ENCODE measurements at places on chromosomes 5 and 9. TPM values are rescaled to one million over a fixed set of nuclear protein-coding genes. Genes with fewer than 3 reads are reported as not detected.
A peak's percentile ranks its signal among the peaks of the same experiment; 100 is the strongest.

SPATA31D4 gene
- not detected for total RNA-seq

GRCh38 chr5:72160329-72160728 is 53.1 kb downstream of the MAP1B start:
- peak; percentile 89 for DNase-seq

DNA sequence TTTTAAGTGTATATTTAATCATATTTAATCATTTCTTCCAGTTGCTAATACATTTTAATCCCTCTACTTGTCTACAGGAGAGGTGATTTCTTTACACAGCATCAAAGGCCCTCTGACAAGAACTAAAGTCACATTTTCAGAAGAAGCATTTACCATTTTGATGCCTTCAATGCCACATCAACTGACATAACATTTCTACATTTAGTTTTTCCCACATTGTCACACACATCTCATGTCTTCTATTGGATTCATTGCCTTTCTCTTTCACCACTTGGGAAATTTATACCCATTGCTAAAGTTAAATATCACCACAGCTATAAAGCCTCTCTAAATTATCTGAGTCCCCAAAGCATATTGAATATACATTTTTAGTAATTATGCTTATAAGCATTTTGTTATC is 1907.5 kb upstream of the CDH9 start:
- no peak for DNase-seq

KCNN2 gene
- 0.15 TPM for total RNA-seq

- no peak for DNase-seq
These were observed 168.6 kb downstream of the NNT start for GRCh38 chr5:43771611-43772031.

DNA sequence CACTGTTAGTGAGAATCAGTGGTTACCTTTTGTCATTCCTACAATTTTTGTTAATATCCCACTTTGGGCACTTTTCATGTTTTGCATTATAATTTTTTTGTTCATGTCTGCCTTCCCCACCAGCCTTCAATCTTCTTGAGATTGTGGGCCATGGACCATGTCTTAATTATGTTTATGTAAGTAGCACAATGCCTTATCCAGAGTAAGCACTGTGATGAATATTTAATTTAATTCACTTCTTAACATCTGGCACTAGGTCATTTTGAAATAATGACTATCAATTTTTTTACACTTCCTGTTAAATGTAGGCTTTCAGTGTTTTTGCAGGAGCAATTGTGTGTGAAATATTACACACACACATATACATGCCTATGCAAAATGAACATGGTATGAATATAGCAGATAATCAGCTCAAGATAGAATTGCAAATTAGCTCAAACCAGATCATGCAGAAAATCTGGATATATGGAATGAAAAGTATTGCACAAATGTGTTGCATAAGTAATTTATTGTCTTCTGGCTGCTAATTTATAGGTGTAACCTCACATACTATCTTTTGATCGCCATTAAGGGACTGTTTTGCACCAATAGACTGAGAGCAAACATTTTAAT is 5.3 kb upstream of the SHOC1 start:
- no peak for DNase-seq

DNA sequence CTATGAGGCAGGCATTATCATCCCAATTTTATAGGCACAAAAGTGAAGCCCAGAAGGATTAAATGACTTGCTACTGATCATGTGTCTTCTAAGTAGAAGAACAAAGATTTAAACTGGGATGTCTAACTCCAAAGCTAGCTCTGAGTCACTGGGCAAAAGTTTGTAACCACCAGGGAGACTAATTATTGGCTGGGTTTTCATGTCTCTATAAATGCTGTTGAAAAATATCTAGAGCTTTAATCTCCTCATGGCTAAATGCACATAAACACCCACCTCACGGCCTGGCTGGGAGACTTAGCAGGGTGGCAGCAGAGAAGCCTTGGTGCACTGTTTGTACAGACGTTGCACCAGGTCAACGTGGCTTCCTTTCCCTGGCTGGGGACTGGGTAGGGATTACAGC is 144.6 kb downstream of the MELK start:
- peak; percentile 75 for DNase-seq

- DNase-seq = no peak
These were observed 15.5 kb upstream of the SLC25A51 start for GRCh38 chr9:37919246-37919955.

DNA sequence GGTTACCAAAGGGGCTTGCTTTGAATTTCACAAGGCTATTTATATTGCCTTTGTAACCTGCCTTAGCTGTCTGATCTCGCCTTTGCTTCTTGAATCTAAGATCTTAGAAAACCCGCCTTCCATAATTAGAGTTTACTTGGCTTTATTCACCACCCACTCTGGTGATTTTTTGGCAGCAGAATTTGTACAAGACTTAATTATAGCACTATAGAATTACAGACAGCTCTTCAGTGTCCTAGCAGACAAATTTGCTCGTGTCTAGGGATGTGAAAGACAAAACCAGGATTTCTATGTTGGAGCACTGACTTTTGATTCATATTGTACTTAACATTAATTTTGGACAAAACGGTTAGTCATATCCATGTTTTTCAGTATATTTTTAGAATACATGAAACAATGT is 306.6 kb downstream of the ADGRV1 start:
- no peak for DNase-seq

- no peak for DNase-seq
These were observed 72.2 kb downstream of the WDR41 start for GRCh38 chr5:77419644-77420582.

DNA sequence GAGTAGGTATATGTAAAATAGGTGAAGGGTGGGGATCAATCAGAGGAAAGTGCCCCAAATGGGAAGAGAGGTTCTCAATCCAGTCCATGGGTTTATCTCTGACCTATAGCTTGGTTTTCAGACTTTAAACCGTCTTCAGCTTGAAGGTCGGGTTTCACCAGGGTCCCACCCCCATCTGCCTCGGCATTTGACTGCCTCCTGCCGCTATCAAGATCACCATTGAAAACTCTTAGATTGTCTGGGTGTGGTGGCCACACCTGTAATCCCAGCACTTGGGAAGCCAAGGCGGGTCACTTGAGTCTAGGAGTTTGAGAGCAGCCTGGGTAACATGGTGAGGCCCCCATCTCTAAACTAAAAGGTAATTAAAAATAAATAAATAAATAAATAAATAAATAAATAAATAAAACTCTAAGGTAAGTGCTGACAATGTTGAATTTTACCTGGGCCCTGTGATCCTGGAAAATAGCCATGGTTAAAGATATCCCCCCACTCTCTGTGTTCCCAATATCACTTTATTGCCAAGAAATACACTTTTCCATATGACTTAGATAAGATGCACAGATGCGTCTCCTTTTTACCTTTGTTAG is 48.8 kb downstream of the TARS1 start:
- no peak for DNase-seq

DNA sequence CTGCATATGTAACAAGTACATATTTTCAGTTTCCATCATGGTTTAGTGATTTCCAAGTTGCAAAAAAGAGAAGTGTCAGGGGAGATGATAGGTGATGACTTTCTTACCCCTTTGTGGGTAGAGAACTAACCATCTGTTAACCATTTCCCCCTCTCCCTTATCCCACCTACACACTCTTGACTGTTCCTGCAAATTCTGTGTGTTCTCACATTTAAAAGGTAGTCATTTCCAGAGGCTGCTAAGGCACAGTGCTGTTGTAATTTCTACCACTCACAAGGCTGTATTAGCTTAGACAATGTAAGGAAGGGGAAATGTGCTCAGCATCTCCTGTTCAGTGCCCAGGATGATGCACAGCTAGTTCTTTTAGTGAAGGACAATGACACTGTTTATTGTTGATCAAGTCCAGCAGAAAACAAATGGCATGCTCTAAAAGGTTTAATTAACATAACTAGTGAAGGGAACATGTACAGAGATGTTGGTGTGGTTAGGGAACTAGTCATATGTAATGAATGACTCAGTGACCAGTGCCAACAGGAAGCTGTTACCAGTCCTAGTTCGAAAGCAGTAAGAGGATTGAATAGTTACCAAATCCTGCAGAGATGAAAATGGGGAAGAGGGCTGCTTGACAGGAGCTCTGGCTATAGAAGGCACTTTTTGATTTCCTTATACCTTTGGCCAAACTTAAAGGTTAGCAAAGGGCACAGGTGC is 165.1 kb downstream of the PLK2 start:
- DNase-seq = peak; percentile 78

DNA sequence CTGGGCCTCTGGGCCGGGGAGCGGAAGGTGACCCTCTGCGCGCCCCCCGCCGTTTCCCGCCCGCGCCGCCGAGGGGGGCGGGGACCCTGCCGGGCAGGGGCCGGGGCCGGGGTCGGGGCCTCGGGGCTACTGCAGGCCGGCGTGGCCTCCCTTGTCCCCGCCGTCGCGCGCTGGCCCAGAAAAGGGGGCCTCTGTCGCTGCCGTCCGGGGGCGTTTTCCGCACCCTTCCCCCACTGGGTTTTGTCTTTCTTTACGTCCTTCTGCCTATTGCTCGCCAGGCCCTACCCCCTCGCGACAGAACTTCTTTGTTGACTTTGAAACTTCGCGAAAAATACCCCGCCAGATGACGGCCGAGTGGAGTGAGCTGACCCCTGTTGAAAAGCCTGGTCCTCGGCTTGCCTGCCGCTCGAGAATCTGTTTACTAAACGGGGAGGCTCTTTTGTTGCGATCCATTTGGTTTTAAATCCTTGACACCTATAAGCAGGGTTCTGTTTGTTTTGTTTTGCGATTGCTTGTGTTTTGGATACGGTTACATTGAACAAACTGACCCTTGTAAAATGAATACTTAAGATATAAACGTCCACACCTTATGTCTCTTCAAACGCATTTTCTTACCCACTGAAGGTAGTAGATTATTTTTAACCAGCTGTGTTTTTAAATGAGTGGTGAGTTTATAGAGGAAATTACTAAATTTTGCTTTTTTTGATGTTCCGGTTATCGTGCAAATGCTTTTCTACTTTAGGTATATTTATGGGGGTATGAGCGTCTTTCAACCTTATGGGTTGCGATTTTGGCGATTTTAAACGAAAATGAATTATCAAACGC is 765 bp downstream of the MARCHF6 start:
- DNase-seq = peak; percentile 64

Measured in M059J (cell line).